ENCODE measurements at places on chromosomes 2 and 18. TPM values are rescaled to one million over a fixed set of nuclear protein-coding genes. Genes with fewer than 3 reads are reported as not detected.

DNA sequence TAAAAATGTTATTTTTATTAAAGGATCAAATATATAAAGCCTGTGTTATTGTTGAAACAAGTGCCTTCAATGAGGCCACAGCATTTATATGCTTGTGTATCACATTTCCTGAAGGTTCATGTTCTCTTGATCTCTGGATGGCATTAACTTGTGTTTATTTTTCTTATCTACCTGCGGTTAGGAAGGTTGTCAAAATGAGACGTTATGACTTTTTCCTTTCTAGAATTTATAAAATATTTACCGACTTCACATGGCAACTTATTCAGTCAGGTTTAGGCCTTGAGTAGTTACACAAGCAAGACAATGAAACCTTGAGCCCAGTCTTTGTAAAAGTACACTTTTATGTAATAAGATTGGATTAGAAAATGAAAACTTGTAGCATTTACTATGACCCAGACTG, 196.4 kb upstream of the ACVR2A start:
- DNase-seq: no peak
- no peaks in the 10 kb centered on the region for H3K27me3 ChIP-seq
- no peaks in the 10 kb centered on the region for H3K4me1 ChIP-seq
- H3K36me3 ChIP-seq: no peaks in the 10 kb centered on the region
- H3K27ac ChIP-seq: no peak overlapping the region

DNA sequence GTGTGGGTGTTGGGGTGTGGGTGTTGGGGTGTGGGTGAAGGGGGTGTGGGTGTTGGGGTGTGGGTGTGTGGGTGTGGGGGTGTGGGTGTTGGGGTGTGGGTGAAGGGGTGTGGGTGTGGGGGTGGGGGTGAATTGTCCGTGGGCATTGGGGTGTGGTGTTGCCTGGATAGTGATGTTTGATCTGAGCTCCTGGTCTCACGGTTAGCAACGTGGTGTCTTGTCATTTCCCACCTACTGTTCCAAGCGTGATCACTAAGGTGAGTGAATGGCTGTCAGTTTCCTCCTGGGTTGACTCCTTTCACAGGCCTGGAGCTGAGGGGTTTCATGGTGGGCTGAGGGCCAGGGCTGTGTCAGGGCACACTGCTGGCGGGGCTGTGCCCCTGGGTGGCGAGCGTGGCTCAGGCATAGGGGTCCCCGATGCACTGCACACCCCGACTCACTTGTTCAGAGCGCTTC, 27.2 kb downstream of the RTP5 start:
- no peak overlapping the region for H3K27ac ChIP-seq
- DNase-seq: no peak
- no peaks in the 10 kb centered on the region for H3K4me1 ChIP-seq
- no peaks in the 10 kb centered on the region for H3K36me3 ChIP-seq
- no peak overlapping the region for H3K4me3 ChIP-seq

DNA sequence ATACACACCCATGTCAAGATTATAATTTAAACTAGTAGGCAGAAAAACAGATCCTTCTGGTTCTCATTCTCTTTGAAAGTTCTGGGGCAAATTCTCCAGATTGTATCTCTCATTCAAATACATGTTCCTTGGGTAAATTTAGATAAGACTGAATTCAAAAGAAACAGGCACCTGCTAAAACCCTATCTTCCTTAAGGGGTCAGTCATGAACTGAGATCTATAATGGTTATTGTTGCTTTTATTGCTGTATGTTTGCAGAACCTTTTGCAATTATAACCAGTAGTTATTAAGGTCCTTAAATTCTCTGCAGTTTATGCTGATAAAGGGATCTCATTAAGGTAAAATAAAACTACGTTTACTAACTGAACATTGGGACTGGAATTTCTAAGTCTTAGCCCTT, 83.5 kb downstream of the MYO5B start:
- no peak overlapping the region for H3K4me3 ChIP-seq
- no peak for DNase-seq
- H3K36me3 ChIP-seq: no peaks in the 10 kb centered on the region
- H3K27me3 ChIP-seq: no peaks in the 10 kb centered on the region
- no peaks in the 10 kb centered on the region for H3K4me1 ChIP-seq
- H3K27ac ChIP-seq: no peak overlapping the region

GRCh38 chr18:46866523-46866922, 50.8 kb downstream of the PIAS2 start:
- H3K36me3 ChIP-seq: no peaks in the 10 kb centered on the region
- H3K27me3 ChIP-seq: no peaks in the 10 kb centered on the region
- H3K4me1 ChIP-seq: 0 out of 2 replicates have a peak, but pooled peaks cover 4% of the 10 kb centered on the region
- H3K4me3 ChIP-seq: no peak overlapping the region
- no peak overlapping the region for H3K27ac ChIP-seq

DNA sequence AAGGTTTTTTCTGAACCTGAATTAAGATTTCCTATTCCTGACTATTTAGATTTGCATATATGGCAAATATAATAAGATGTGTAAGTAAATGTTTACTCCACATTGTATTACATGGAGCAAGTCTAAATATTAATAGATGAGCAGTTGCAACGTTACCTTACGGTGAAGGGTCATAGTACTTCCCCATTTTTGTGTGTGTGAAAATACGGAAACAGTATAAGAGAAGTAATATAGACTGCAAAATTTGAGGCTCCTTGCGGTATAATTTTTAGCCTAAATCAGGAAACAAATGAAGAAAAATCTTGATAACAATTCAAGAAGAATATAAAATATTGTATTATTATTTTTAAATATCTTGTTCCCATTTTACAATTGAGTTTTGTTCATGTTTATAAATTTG, 434.2 kb downstream of the GRB14 start:
- peaks cover 20% of the 10 kb centered on the region for H3K27me3 ChIP-seq
- no peak for DNase-seq
- no peak overlapping the region for H3K27ac ChIP-seq
- no peaks in the 10 kb centered on the region for H3K4me1 ChIP-seq
- no peak overlapping the region for H3K4me3 ChIP-seq

DNA sequence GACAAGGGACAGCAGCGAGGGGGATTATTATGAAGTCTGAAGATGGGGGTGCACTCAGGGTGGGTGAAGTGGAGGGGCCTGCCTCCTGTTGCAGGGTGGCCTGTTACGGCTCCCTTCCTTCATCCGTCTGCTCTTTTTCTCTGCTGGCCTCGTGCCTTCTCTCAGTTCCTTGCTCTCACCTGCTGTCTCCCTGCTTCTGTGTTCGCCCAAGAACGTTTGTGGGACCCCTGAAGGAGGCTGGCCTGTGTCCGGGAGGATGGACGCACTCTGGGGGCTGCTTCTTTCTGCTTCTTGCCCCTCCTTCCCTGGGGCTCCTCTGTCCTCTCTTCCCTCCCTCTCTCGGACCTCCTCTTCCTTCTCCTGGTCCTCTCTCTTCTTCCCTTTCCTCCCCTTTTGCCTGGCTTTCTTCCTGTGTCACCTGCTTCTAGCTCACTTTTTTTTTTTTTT, 13.8 kb downstream of the MROH2A start:
- DNase-seq: no peak
- no peaks in the 10 kb centered on the region for H3K4me1 ChIP-seq
- H3K36me3 ChIP-seq: no peaks in the 10 kb centered on the region
- no peak overlapping the region for H3K4me3 ChIP-seq
- H3K27ac ChIP-seq: no peak overlapping the region

- no peaks in the 10 kb centered on the region for H3K4me1 ChIP-seq
- no peak overlapping the region for H3K27ac ChIP-seq
- H3K27me3 ChIP-seq: no peaks in the 10 kb centered on the region
- no peak overlapping the region for H3K4me3 ChIP-seq
- no peaks in the 10 kb centered on the region for H3K36me3 ChIP-seq
Observed at GRCh38 chr2:219575566-219576504, 3.7 kb downstream of the INHA start.

DNA sequence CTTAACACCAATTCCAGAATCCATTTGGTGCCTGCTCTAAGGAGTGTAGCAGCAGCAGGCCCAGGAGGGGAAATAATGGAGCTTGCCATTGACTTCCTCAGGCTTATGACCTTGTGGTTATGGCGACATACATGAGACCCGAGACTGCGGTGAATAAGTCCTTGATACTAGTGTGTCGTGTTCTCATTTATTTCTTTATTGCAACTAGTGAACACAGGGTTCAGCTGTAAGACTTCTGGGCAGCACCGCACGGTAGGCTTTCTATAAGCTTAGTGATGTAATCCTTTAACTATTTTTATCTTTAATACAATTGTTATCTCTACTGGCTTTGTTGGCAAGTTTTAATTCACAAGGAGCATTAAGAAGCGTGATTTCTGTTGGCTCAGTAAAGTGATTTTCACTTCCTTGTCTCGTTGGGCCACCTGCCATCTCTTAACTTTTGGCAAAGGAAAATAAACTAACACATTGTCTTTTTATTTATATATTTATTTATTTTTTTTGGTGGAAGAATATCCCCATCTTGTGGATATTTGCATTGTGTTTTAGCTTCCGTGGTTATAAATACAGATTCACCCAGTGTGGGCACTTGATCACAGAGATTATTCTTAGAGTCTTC, 139.8 kb downstream of the LTBP1 start:
- no peaks in the 10 kb centered on the region for H3K27me3 ChIP-seq
- H3K4me1 ChIP-seq: peaks cover 5% of the 10 kb centered on the region
- no peaks in the 10 kb centered on the region for H3K36me3 ChIP-seq
- H3K4me3 ChIP-seq: no peak overlapping the region

DNA sequence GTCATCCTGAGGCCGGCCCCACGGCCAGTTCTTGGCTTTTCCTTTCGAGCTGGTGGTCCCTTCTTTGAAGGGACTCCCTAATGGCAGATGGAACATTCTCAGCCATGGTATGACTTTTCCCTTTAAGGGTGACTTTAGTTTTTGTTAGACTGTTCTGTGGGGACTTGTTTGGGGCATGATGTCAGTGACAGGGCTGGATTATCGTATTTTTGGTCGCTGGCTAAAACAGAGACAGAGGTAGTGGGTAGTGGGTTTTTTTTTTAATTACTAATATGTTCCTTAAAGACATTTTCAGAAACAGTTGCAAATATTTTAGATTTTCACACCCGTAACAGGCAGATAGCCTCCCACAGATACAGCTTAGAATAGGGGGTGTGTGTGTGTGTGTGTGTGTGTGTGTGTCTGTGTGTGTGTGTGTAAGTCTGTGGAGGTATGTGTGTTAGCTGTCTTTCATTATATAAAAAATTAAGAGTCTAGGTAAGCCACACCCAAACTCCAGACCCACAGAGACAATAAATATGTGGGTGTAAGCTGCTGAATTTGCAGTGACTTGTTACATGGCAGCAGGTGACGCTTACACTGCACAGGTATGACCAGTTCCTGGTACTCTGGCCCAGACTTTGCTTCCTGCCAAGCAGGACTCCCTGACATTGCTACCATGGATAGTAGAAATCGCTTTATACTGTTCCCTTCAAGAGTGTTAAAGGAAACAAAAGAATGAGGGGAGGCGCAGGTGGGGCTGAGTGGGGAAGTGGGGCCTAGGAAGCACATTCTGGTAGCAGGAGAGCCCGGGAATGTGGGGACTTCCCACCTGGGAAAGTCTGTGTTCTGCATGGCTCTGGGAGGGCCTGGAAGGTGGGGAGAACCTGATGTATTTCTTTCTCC, 20.9 kb downstream of the NCK2 start:
- H3K36me3 ChIP-seq: no peaks in the 10 kb centered on the region
- no peaks in the 10 kb centered on the region for H3K4me1 ChIP-seq
- H3K4me3 ChIP-seq: no peak overlapping the region

DNA sequence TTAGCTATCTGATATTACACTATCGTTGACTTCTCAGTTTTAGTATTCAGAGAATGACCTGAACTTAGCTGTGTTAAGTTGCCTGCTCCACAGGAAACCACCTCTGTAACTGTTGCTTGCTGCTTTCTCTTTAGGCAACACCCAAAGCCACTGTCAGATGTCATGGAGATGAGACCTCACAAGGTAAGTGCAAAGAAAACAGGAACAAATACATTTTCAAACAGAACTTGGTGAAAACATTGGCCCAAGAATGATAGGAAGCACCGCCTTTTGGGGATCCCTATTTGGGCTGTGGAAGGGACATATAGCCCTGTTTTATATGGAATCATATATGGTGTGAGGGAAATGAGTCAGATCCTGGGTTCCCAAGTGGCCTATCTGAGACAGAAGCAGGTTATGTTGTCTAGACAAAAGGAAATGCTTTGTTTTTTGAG, 143.4 kb downstream of the UBE2E3 start:
- H3K27ac ChIP-seq: no peak overlapping the region

- H3K4me1 ChIP-seq: no peaks in the 10 kb centered on the region
- DNase-seq: no peak
- no peak overlapping the region for H3K27ac ChIP-seq
- no peaks in the 10 kb centered on the region for H3K27me3 ChIP-seq
- no peak overlapping the region for H3K4me3 ChIP-seq
- no peaks in the 10 kb centered on the region for H3K36me3 ChIP-seq
Observed at GRCh38 chr2:102120701-102121159, 21.8 kb upstream of the IL1R1 start.

DNA sequence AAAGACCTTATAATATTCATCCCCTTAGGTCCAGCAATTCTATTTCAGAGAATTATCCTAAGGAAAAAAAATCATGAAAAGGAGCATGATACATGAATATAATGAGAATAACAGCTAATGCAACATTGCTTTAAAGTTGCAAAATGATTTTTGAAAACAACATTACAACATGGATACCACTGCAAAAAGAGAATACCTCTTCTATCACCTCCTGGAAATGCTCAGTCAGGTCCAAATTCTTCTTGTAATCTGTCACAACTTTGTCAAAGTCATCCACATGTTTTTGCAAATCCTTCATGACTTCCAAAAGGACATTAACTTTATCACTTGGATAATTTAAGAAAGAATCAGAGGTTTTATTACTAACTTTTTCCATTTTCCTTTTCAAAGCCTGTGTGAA, 47.9 kb upstream of the TTN start:
- no peaks in the 10 kb centered on the region for H3K27me3 ChIP-seq
- no peaks in the 10 kb centered on the region for H3K36me3 ChIP-seq
- H3K4me1 ChIP-seq: 0 out of 2 replicates have a peak, but pooled peaks cover 3% of the 10 kb centered on the region
- H3K4me3 ChIP-seq: no peak overlapping the region
- no peak for DNase-seq

- no peak overlapping the region for H3K4me3 ChIP-seq
- H3K27ac ChIP-seq: no peak overlapping the region
- H3K4me1 ChIP-seq: peaks cover 14% of the 10 kb centered on the region
- no peaks in the 10 kb centered on the region for H3K27me3 ChIP-seq
- H3K36me3 ChIP-seq: no peaks in the 10 kb centered on the region
Observed at GRCh38 chr2:48248251-48248933, 281.6 kb upstream of the STON1 start.

- no peak for DNase-seq
- H3K27me3 ChIP-seq: peaks cover 32% of the 10 kb centered on the region
- H3K36me3 ChIP-seq: no peaks in the 10 kb centered on the region
- H3K4me3 ChIP-seq: no peak overlapping the region
Observed at GRCh38 chr2:198232281-198232680, 427.9 kb downstream of the PLCL1 start.

C1QL2 gene
- total RNA-seq: not detected

RELCH gene
- 17.4 TPM for total RNA-seq

KCNE4 gene
- not detected for total RNA-seq

ANKRD53 gene
- total RNA-seq: not detected

FSHR gene
- total RNA-seq: not detected

SLC11A1 gene
- total RNA-seq: 0.42 TPM

KIF1A gene
- total RNA-seq: 0.27 TPM

ZNF396 gene
- total RNA-seq: 1.3 TPM

PCARE gene
- total RNA-seq: not detected

DAPL1 gene
- total RNA-seq: not detected

DCDC2C gene
- total RNA-seq: not detected
